ENCODE measurements at places on chromosomes 4 and X.

DNA sequence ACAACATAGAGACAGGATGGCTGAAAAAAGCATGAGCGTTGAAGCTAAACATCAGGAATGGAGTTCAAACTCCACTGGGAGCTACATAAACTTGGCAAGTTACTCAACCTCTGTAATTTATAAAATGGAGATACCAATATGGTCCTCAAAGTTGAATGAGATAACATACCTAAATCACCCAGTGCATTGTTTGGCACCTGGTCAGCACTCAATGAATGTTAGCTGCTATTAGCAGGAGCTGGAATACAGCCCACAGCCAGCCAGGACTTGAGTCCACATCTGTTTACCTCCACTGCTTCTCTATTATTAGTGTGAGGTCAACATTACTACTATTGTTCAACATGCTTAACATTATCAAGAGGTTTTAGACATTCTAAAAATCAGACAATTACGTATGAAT is 97.9 kb downstream of the NR3C2 start:
- no peak for DNase-seq

DNA sequence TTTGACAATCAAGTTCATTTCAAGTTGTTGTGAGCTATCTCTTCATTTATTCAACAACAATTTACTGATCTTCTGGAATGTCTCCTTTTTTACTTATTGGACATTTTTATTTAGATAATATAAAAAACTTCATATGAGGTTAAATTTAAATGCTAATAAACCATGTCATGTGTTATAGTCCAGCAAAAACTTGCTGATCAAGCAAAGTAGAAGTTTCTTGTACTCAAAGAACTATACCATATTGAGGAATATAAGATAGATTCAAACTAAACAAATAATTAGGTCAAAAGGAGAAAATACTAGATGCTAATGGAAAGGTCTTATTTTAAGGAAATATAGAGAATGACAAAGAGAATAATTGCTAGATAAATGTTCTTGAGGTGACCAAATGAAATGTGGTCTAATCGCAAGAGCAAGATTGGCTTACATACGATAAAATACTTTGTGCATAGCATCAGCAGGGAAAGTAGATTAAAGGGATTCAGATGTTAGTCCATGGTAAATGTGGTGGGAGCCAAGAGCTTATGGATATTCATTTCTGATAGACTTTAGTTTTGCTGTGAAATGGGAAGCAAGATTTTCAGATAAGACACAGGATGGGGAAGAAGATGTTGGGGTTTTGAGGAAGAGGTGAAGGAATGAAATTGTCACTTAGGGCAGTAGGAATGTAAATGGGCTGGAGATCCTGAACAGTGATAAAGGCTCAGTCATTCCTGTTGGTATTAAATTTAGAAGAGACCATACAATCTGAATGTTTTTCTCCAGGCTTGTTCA is 229.5 kb downstream of the MAPK10 start:
- no peak for DNase-seq

- no peak for DNase-seq
Measured at GRCh38 chr4:11072463-11072862, 356.2 kb downstream of the HS3ST1 start.

- DNase-seq = no peak
Measured at GRCh38 chrX:115939636-115940160, 230.8 kb upstream of the AGTR2 start.

- DNase-seq = no peak
Measured at GRCh38 chr4:41857226-41857641, 78.0 kb upstream of the TMEM33 start.

- no peak for DNase-seq
Measured at GRCh38 chrX:13284570-13284969, 35.3 kb downstream of the ATXN3L start.

- no peak for DNase-seq
Measured at GRCh38 chr4:40395908-40396793, 61.0 kb downstream of the CHRNA9 start.

GRCh38 chrX:129931411-129932015 is 25.5 kb downstream of the UTP14A start:
- DNase-seq = peak; percentile 36

GRCh38 chr4:95124906-95125504 is 367.2 kb downstream of the BMPR1B start:
- DNase-seq = no peak

DNA sequence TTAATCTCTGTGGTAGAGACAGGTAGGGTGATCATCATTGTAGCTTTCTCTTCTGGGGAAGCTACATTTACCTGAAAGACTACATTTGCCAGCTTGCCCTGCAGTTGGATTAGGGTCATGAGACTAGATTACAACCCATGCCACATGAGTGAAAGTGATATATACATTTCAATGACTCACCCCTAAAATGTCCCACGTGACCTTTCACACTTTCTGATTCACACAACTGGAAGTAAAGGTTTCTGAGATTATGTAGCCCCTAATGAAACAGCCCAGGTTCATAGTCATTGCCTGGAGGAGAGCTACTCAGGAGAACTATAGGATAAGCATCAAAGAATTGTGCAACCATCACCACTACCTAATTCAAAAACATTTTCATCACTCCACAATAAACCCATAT is 17.8 kb downstream of the PDCL2 start:
- no peak for DNase-seq

DNA sequence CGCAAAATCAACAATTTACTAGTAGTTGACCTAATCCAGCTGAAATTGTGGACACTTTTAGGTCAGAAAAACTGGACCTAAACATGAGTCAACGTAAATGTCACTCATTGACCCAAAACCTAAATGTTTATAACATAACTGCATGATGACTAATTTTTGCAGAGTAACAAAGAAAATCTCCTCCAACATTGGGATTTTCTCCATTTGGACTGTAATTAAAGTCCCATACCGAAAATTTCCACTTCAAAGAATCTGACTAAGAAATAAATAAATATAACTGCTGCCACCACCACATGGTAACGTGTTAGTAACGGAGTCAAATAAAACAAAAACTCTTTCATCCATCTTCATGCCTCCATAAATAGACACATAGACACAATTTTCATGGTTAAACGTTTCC is 1.9 kb downstream of the ADGRA3 start:
- no peak for DNase-seq

- DNase-seq = no peak
Measured at GRCh38 chr4:95377366-95377900, 171.3 kb downstream of the UNC5C start.

GRCh38 chr4:98262431-98262830 is 1.2 kb downstream of the RAP1GDS1 start:
- no peak for DNase-seq

DNA sequence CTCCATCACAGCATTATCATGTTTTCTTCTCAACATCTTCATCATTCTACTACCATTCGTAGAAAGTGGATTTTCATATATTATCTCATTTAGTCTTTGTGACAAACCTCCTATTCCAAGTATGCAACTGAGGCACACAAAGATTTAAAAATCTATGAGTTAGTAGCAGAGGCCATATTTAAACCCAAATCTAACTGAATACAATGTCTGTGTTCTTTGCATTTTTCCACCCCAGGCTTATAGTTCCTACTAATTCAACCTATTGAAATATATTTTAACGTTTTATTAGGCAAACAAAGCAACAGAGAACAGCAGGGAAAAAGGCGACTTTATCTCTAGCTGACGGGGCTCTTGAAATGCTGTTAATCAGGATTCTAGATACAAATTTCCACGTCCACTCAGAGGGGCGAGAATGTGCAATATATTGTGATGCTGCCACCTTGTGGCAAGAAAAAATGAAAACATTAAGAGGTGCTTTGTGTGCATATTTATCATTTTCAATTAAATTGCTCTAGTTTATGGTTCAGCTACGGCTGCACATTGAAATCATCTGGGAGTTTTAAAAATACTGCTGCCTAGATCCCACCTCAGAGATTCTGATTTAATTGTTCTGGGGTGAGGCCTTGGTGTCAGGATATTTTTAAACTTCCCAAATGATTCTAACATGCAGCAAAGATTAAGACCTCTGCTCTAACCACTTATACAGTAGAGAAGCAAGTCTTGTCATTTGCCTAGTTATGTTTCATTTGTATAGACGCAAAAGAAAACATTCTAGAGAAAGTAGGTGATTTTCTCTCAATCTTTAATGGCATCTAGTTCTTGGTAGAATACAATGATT is 315.9 kb downstream of the MAPK10 start:
- peak; percentile 15 for DNase-seq

- no peak for DNase-seq
Measured at GRCh38 chr4:174397366-174398155, 113.8 kb downstream of the CEP44 start.

DNA sequence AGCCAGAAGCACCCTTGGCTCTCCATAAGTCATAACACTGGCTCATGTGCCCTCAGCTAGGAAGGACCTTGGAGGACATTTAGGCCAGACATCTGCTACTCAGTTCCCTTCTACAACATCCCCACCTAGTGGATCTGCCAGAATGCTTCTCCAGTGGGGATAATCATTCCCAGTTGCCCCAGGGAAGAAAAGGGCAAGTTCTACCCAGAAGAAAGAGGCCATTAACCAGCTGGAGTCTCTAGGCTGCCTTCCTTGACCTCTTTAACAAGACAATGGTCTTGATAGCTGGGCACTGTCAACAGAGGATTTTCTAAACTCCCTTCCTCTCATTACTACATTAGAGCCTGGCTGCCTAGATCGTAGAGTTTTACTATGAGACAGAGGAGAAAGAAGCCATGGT is 42.0 kb downstream of the LGI2 start:
- DNase-seq = no peak

GRCh38 chr4:169557061-169557636 is 55.2 kb downstream of the NEK1 start:
- DNase-seq = no peak

- DNase-seq = no peak
Measured at GRCh38 chr4:80115368-80116181, 42.5 kb upstream of the ANTXR2 start.

DNA sequence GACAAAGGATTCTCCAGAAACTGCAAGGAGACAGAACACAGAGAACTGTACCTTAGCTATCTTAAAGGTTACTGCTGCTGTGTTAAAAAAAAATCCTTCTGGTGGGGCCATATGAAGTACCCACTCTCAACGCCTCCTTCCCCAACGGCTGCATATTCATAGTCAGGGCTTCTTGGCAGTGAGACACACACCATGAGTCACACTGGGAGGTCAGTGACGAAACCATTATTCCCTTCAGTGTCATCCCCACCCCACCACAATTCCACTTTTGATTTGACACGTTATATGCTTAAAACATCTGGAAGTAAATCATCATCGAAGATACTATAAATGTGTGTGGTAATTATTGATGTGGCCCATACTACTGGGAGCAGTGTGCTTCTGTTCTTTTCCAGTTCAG is 271.5 kb downstream of the LDB2 start:
- DNase-seq = no peak

DNA sequence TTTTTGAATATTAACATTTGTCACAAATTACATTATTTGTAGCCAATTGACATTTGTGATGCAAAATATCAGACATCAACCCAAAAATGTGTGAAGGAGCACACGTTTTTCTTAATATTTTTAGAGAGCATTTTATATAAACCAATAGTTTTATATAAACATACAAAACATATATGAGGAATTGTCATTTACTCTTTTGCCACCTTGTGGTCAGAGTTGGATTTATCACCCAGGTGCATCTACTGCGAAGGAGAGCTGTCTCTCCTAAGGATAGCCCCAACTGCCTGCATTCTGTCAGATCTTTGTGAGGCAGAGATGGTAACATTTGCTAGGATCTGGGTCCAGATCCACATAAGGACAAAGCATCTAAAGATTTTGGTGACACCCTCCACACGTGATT is 2.5 kb upstream of the USP27X start:
- peak; percentile 9 for DNase-seq

DNA sequence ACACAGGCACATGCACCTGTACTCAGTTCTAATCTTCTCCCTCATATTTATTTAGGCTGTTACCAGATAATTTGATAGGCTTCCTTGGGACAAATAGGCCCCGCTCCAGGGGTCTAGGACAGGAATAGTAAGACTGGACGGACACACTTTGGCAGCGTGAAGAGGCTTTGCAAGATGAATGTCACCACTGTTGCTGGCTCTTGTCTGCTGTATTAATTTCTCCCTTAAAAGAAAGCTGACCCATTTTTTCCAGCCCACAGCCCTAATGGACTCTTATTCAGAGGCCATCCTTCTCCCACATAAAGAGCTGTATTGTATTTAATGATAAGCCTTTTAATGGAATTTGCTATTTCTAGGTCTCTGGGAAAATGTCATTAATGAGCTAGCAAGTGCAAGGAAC is 18.0 kb downstream of the FAM184B start:
- DNase-seq = no peak

- DNase-seq = no peak
Measured at GRCh38 chr4:106338671-106339070, 22.3 kb downstream of the AIMP1 start.

GRCh38 chr4:2850966-2851798 is 7.5 kb downstream of the ADD1 start:
- DNase-seq = no peak

GRCh38 chr4:108831886-108832285 is 69.0 kb upstream of the ETNPPL start:
- no peak for DNase-seq

DNA sequence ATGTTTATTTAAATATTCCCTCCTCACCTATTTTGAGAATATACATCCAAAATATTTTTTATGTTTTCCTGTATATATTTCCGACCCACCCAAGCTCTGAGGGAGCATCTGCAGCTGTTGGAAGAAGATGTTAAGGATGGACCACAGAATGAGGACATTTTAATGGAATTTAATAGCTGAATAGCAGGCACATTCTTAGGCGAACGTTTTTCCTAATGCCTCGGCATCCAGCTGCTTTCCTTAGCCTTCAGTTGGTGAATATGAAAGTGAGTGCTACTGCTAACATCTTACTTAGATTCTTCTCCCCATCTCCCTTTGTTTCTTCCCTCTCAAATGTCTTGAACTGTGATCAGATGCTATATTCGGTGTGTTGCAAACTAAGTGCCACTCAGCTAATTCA is 158.0 kb upstream of the CTSO start:
- no peak for DNase-seq

GRCh38 chr4:169940460-169940859 is 85.7 kb downstream of the MFAP3L start:
- no peak for DNase-seq

- no peak for DNase-seq
Measured at GRCh38 chrX:2521927-2522386, 21.2 kb upstream of the DHRSX start.

GRCh38 chr4:90419124-90419711 is 292.0 kb downstream of the CCSER1 start:
- no peak for DNase-seq

GRCh38 chrX:19705196-19705769 is 182.1 kb downstream of the SH3KBP1 start:
- no peak for DNase-seq

GRCh38 chr4:81422595-81422994 is 49.1 kb downstream of the RASGEF1B start:
- peak; percentile 39 for DNase-seq

- no peak for DNase-seq
Measured at GRCh38 chr4:174503079-174503715, 19.1 kb downstream of the HPGD start.

DNA sequence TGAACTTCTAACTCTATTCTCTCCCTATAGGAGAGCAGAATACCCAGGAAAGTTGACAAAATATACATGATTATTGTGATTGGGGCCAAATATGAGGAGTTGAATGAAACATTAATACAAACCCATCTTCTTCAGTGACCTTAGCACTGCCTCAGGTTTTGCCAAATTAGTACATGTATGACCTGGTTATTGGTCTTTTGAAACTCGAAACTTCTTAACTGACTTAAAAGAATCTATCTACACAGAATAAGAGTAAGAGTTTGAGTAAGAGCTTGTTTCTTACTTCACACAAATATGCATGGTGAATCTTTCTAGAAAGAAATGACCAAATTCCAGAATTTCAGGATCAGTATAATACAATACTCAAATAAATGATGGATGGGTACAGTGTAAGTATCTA is 213.0 kb upstream of the GK2 start:
- DNase-seq = no peak

All from hematopoietic multipotent progenitor cell treated with erythropoietin and hydrocortisone succinate and interleukin-3 and kit ligand, for 15 days (in vitro differentiated cells).